ENCODE measurements at places on chromosomes 11 and 22. TPM values are rescaled to one million over a fixed set of nuclear protein-coding genes. Genes with fewer than 3 reads are reported as not detected.
A peak's percentile ranks its signal among the peaks of the same experiment; 100 is the strongest.

GRCh38 chr11:85960678-85961077, 105.5 kb downstream of the CCDC83 start:
- no peak for DNase-seq

Gene RELT
- polyA plus RNA-seq: 4.9 TPM

GRCh38 chr11:66877588-66878385, 20.9 kb downstream of the LRFN4 start:
- no peak for DNase-seq

GRCh38 chr22:42282252-42282942, 11.9 kb upstream of the TCF20 start:
- DNase-seq: no peak

Gene HBD
- polyA plus RNA-seq: 1.4 TPM

- DNase-seq: no peak
These were observed 3.1 kb downstream of the MAML2 start for GRCh38 chr11:96339706-96340554.

DNA sequence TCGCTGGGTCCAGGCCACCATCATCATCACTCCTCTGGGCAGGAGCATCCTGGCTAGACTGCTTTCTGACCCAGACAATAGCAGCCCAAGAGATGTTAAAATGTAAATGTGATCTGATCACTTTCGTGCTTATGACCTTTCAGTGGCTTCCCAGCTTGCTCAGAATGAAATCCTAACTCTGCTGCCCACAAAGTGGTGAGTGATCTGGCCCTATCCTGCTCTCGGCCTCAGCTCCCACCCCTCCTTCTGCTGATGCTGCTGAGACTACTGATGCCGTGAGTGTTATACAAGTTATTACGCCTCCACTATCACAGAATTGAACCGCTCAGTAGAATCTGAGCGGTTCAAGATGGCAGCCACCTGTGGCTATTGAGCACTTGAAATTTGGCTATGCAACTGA, 26.2 kb downstream of the ELF5 start:
- DNase-seq: no peak

DNA sequence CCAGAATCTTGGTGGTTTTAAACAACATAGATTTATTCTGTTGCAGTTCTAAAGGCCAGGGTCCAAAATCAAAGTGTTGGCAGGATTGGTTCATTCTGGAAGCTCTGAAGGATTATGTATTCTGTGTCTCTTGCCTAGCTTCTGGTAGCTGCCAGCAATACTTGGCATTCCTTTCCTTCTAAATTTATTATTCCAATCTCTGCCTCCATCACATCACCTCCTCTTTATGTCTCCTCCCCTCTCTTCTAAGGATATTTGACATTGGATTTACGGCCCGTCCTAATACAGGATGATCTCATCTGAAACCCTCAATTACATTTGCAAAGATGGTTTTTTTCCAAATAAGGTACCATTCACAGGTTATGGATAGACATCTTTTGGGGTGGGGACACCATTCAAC, 186.5 kb downstream of the SBF2 start:
- DNase-seq: no peak

GRCh38 chr22:41976070-41976901, 7.0 kb downstream of the SEPTIN3 start:
- no peak for DNase-seq

Gene CFAP300
- polyA plus RNA-seq: 7.5 TPM

Gene IGSF22
- 1.7 TPM for polyA plus RNA-seq

- no peak for DNase-seq
These were observed 144.1 kb upstream of the B3GAT1 start for GRCh38 chr11:134556186-134556585.

DNA sequence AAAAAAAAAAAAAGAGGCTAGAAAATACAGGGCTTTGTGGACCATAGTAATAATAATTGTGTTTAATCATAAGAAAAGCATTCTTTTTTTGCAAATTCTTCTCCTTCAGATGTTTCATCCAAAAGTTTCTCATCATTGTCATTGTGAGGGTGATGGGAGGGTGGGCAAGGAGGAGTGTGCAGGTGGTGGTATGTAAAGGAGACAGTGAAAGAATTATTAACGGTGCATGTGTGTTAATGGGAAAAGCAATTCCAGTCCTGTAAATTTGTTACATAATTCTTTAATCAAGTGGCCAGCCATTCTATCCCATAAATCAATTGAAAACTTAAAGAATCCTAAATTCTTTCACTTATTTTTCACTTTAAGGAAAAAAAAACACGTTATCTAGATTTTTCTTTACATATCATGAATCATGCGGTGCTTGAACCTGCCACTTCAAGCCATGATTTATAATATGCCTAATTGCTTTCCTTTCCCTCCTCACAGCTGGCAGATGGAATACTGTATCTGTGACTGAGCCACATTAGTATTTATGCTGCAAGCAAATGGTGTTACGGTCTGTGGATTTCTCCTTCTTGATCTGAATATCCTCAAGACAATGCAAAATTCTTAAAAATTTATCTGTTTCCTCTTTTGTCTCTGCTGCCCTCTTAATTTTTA, 318.5 kb downstream of the JRKL start:
- DNase-seq: no peak

DNA sequence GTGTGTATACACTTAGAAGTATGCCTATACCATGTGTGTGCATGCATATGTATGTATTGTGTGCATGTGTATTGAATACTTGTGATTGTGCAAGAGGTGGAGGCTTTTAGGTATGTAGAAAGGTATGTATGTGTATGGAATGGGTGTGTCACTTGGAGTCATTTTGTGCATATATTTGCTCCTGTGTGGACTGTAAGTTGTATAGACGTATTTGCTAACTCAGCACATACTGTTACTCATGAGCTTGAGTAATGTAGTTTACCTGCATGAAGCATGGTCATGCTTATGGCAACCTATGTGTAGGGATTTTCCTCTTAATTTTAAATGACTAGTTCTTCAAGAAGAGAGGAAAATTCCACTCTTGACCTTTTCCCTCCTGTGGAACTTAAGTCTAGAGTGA, 507.6 kb upstream of the LARGE1 start:
- DNase-seq: no peak

DNA sequence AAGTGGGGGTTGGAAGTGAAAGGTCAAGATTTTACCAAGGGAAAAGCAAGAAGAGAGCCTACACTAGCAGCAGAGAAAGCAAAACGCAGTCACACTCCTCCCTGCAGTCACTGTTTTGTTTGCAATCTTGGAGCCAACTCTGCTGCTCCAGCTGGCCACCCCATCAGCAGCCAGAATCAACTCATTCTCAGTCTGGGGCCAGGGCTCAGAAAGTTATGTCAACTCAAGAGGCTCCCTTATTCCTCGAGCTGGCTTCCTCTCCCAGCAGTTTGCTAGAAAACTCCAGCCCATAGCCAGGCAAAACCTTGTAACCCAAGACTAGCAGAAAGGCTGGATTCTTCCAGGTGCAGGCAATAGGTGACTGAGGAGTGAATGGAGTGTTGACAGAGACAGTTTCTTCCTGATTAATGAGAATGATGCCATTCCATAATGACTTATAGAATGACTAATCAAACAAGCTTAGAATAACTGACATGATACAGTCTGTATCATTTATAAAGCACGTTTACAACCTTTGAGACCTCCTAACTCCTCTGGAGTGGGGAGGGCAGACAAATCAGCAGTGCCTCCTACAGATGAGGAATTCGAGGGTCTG, 53.4 kb downstream of the P4HA3 start:
- no peak for DNase-seq

- no peak for DNase-seq
These were observed 23.7 kb upstream of the FGF3 start for GRCh38 chr11:69842746-69843528.

DNA sequence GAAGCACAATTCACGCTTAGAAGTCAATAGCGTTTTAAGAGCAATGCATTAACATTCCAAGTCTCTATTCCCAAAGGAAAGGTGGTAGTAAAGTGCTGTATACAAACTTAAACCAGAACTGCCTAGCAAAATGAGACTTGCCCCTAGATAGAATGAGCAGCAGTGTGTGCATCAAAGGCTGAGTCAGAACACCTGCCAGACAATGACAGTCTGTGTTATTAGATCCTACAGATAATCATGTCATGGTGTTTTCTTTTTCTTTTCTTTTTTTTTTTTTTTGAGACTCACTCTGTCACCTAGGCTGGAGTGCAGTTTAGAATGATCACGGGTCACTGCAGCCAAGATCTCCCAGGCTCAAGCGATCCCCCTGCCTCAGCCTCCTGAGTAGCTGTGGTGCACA, 1.6 kb downstream of the RTCB start:
- no peak for DNase-seq

DNA sequence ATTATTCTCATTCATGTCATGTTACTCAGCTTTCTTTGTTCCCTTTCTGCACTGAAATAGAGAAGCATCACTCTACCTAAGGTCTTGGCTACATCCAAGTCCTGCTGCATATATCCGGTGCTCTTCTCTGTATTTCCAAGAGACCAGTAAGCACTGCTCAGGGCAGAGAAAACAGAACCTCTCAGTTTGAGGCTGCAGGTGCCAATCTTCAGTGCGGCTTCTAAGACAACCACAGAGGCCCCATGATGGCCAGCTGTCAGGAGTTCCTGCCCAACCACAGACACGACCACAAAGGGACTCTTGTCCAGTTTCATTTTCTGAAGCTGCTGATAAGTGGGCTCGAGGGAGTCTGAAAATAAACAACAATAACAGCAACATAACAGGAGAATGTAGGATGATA, 378.4 kb upstream of the PITPNB start:
- DNase-seq: no peak

GRCh38 chr11:66426314-66426713, 5.5 kb downstream of the NPAS4 start:
- no peak for DNase-seq

Gene NDUFV1
- 137 TPM for polyA plus RNA-seq

GRCh38 chr11:65573391-65574079, 1.2 kb downstream of the FAM89B start:
- DNase-seq: no peak

DNA sequence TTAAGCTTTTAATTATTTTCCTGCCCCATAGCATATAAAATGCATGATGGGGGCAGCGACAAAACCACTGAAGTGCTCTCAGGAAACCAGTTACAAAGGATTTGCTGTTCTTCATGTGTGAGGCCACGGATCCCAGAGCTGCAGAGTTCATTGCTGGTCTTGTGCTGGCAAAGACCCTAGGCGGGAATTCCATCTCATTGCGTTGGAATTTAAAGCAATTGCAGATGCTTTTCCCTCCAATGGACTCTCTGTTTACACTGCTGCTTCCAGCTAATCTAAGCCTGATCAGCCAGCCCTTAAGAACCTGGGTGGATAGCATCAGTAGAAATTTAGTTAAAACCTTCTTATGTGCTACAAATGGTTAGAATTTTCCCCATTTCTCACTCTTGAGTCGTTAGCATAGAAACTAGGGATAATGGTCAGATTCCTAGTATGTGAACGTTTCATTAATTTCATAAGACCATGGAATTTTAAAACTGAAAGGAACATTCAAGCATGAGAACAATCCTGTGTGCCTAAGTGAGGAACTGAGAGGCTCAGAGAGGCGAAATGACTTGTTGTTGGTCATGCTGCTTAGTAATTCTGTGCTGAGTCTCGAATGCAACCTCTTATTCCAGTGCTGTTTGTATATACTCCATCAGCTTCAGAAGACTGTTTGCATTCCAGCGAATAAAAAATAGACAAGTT, 36.1 kb upstream of the ADSL start:
- no peak for DNase-seq

DNA sequence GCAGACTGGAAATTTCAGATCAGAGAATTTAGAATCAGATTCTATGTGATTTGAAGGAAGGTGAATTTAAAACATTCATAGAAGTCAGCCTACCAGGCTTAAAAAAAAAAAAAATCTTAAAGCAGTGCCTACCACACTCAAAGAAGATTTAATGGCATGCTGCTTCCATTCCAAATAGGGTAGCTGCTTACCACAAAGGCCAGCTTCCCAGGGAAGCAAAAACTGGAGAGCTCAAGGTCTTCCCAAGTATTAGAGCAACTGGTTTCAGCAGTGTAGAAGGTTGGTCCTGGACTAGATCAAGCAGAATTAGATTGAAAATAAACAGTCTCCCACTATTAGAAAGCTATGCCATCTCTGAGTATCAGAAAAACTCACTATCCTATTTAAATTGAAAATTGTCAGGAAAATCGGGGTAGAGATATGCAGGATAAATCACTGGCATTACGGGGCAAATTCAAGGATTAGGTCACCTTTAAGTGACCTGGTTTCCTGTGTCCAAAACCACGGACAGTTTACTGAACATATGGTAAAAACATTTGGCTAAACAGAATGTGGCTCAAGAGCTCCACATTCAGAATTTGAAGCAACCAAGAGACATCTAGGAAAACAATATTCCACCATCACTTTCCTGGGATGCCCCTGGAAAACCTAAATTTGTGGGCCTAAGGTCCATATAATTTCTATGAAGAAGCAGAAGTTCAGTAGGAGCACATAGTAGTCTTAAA, 1.3 kb downstream of the C11orf42 start:
- no peak for DNase-seq

DNA sequence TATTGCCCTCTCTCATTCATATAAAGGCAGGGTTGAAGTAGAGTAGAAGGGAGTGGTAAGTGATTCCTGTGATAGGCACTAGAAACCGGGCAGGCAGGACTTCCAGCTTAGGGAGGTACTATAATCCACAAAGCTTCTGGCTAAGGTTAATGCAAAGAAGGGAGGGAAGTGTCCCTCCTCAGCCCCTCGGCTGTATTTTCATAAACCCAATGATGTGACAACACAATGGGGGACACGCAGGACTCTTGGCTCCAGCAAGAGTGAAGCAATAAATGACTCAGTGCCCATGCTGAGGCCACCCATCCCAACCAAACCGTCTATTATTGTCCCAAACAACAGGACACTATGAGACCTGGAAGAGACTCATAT, 90.7 kb downstream of the ETS1 start:
- DNase-seq: no peak

GRCh38 chr11:72634016-72634415, 40.2 kb downstream of the PDE2A start:
- no peak for DNase-seq

GRCh38 chr11:119434591-119435330, 11.8 kb upstream of the THY1 start:
- no peak for DNase-seq

GRCh38 chr22:23073526-23074229, 3.4 kb downstream of the GNAZ start:
- no peak for DNase-seq

- DNase-seq: peak; percentile 66
These were observed 5.1 kb upstream of the P2RX6 start for GRCh38 chr22:21009638-21010425.

Gene RIMBP3C
- 0.27 TPM for polyA plus RNA-seq

- DNase-seq: no peak
These were observed 372.7 kb upstream of the TENM4 start for GRCh38 chr11:79813551-79813950.

Gene LYVE1
- 89.6 TPM for polyA plus RNA-seq

Measured in left renal pelvis (tissue), 4 donors.